NCI-H1694 (cell line): ENCODE measurements at places on chromosomes 2 and 18.

GRCh38 chr2:6878549-6878948 lies 972 bp downstream of the RSAD2 start:
- no peak for DNase-seq

DNA sequence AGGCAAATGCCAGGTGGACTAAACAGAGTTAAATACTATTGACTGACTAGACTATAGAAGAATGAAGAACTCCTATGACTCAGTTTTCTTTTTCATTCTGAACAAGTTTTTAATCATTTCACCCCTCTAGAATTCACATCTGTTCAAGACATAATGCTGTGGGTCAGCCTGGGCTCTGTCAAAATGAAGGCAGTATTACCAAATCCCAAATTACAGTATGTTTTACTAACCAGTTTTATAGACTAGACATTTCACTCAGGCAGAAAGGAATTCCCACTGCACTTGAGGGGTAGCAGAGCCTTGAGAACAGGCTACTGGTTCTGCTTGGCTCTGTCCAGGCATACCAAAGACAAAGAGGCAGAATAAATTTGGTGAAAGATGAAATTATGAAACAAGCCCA lies 511.7 kb downstream of the EPHA4 start:
- DNase-seq = no peak

DNA sequence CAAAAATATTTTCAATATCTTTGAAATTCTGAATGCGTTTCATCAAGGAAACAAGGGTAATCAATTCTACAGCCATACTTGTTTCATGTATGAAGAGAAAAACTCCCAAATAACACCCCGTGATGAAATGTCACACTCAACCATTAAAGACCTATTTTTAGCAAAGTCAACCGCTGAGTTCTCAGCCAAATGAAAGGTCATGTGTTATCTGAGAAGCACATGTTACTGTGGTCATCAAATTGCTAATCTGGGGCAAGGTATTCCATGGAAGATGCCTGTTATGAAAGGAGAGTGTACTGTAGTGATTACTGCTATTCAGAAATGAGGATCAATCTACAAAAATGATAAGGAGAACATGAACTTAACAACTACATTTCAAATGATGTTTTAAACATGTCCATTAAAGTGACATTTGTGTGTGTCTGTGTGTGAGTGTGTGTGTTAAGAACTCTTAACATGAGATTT lies 126.7 kb downstream of the BCL2 start:
- DNase-seq = no peak

- DNase-seq = no peak
Observed at GRCh38 chr2:73269686-73270465, 14.4 kb downstream of the FBXO41 start.
